AG04450 (cell line): ENCODE measurements at places on chromosomes 5 and 9. TPM values are rescaled to one million over a fixed set of nuclear protein-coding genes. Genes with fewer than 3 reads are reported as not detected.

DNA sequence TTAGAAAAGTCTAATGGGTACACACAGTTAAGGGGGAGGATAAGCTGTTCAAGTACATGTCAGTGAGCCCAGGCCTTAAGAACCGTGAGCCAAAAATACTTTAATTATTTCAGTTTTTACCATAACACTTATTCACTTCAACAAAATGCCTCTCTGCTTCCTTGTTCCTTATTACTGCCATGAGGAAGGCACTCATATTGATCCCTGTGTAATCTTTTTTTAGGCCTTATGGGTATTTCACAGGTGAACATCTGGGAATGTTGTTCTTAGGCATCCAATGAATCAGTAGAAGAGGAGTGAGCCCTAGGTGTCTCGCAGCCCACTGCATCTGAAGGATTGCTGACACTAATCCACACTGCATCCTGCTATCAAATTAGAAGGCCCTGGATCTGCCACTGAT, 13.5 kb upstream of the DMAC1 start:
- DNase-seq, result no peak

GRCh38 chr5:149212198-149212951, 59.3 kb upstream of the AFAP1L1 start:
- peak; percentile 100 for DNase-seq

DNA sequence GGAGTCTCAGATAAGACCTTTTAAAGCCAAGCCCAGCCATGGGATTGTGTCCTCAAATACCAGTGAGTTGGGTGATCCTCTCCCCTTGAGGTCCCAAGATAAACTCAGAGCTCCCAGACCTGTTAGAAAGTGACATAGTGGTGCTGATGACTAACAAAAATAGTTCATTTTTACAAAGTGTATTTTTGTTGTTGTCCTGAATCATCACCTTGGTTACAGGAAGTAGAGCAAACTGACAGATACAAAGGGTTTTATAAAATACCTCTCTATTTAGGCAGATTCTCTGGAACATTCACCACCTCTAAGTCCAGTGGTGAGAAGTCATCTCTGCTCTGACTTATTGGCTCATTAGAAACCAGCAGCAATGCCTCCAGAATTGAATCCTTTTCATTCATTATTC, 259.3 kb downstream of the CEMIP2 start:
- no peak for DNase-seq

DNA sequence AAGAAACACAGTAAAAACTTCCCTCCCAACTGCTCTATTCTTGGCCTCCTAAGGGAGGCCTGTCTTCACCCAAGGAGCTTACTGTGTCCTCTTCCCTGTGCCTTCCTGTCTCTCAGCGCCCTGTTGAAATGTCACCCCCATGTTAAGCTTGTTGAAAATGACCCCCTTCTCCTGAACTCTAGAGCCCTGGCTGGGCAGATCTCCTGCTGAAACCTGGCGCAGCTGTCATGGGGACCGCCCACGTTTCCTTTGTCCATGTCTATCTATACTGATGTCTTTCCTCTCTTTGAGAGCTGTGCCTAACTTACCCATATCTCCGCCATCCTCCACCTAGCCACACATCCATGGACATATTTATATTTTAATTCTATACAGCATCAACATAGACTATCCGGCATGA, 33.3 kb downstream of the PTCH1 start:
- no peak for DNase-seq

DNA sequence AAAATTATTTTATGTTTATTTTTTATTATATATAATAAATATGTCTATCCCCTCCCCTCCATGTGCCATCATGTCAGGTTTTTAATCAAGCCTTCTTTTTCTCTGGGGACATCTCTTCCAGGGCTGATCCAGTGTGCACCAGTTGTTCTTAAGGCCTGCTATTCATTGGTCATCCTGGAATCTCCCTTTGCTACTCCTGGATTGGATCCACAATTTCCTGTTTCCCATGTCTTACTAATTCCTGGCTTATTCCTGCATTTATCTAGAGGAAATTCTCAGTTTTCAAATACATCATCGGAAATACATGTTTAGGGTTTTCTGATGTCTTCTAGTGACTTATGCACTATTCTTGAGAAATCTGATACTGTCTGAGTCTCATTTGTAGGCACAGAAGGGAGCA, 56.8 kb downstream of the ANGPTL2 start:
- DNase-seq, result peak; percentile 32

DNA sequence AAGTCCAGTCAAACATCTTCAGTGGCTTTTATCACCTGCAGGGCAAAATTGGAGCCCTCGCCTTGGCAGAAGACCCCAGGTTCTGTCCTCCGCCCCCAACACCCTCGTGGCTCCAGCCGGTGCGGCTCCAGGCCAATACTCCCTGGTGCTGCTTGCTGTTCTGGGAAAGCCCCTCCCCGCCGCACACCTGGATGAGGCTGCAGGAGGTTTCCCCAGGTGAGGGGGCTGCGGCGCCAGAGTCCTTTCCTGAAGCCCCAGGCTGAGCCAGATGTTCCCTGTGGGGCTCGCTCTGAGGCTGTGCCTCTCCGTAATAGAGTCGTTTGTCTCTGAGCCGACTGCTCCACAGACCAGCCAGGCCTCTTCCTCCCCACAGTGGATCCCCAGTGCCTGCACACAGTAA, 375.4 kb upstream of the IRX1 start:
- DNase-seq, result no peak

The TMCO6 gene
- polyA plus RNA-seq, result 5.0 and 5.7 TPM in 2 replicates
